Forelimb muscle (tissue), 1 donor: ENCODE measurements at places on chromosomes 1 and 21. TPM values are rescaled to one million over a fixed set of nuclear protein-coding genes. Genes with fewer than 3 reads are reported as not detected.

GRCh38 chr1:85393490-85393889 lies 71.5 kb downstream of the DDAH1 start:
- no peak for DNase-seq

GRCh38 chr1:147577033-147577773 lies 35.9 kb downstream of the BCL9 start:
- DNase-seq, result no peak

GRCh38 chr1:225735252-225736149 lies 42.1 kb upstream of the SRP9 start:
- peak; percentile 62 for DNase-seq

DNA sequence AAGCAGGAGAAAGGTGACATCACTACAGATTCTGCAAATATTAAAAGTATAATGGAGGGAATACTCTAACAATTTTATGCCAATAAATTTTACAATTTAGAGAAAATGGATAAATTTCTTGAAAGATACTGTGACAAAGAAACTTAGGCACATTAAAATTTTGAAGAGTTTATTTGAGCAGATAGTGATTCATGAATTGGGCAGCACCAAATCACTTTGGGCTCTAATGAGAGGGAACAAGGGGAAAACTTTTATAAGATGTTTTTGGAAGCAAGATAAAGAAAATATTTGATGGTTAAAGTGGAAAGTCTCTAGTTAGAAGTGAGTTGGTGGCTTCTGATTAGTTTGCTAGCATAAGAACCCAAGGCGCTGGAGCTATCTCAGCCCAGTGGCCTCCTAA lies 55.2 kb upstream of the FMN2 start:
- DNase-seq, result no peak

- no peak for DNase-seq
These were observed 962.2 kb downstream of the ADGRL2 start for GRCh38 chr1:82762829-82763532.

DNA sequence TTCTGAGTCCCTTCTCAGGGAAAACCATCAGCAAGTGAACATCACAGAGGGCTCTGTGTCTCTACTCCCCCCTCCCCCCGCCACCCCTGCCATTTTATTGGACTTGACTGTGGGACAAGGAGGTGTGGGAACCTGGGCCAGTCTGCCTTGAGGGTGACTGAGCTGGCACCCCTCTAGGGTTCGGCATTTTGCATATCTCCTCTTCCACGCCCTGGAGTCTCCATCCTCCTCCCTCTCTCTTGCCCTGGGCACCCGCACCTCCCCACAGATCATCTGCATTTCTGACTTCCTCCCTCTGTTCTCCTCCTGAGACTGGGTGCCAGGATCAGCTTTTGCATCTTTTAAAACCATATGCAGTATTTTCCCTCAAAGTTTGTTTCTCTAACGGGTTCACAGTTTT lies 107.1 kb upstream of the ERRFI1 start:
- DNase-seq, result no peak

GRCh38 chr1:116571215-116571919 lies 541 bp upstream of the CD58 start:
- DNase-seq, result no peak

DNA sequence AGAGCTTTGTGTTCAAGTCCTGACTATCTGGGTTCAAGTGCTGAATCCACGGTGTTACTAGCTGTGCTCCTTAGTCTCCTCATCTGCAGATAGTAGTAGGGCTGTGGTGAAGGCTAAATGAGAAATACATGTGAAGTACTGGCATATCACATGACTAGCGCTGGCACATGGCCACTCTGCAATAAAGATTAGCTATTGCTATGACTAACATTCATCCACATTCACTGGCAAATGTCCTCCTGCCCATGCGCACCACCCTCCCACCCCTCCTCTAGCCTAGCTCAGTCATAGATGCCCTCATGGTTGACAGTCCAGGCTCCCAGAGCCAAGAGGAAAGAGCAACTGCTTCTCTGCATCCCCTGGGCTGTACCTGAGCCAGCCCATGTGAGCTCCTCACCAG lies 8.5 kb upstream of the COL8A2 start:
- DNase-seq, result no peak

DNA sequence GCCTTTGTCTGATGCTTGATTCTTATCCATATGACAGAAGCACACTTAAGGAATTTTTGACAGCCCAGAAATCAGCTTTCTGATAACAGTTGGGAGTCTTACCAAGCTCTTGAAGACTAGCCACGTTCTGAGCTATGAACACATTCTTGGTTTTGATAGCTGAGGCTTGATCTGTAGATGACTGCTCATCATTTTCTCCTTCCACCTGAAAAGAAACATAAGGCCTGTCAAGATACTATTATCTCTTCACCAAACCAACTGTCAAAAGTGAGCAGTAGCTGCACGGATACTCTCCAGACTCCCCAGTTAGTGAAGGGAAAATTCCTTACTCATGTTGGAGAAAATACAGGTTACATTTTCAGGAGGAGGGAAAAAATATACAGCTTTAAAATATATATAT lies 12.2 kb downstream of the UBR4 start:
- no peak for DNase-seq

DNA sequence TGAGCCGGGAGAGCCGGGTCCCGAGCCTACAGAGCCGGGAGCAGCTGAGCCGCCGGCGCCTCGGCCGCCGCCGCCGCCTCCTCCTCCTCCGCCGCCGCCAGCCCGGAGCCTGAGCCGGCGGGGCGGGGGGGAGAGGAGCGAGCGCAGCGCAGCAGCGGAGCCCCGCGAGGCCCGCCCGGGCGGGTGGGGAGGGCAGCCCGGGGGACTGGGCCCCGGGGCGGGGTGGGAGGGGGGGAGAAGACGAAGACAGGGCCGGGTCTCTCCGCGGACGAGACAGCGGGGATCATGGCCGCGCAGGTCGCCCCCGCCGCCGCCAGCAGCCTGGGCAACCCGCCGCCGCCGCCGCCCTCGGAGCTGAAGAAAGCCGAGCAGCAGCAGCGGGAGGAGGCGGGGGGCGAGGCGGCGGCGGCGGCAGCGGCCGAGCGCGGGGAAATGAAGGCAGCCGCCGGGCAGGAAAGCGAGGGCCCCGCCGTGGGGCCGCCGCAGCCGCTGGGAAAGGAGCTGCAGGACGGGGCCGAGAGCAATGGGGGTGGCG lies 371 bp downstream of the ARID1A start:
- no peak for DNase-seq

DNA sequence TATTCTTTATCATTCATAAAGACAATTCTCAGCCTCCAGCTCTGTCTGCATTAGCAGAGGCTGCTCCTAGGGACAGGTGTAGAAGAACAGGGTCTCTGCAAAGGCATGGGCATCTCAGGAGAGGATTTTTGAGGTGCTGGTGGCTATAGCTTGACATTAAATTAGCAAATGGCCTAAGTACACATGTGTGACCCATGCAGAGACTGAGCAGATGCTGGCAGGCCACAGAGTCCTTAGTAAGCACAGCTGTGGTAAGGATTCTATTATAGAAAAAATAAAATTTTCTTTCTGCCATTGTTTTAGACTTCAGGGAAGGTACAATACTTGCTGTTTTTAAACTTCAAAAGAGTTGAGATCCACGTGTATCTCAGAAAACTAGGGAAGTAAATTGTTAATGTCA lies 177.5 kb upstream of the DUSP10 start:
- DNase-seq, result no peak

DNA sequence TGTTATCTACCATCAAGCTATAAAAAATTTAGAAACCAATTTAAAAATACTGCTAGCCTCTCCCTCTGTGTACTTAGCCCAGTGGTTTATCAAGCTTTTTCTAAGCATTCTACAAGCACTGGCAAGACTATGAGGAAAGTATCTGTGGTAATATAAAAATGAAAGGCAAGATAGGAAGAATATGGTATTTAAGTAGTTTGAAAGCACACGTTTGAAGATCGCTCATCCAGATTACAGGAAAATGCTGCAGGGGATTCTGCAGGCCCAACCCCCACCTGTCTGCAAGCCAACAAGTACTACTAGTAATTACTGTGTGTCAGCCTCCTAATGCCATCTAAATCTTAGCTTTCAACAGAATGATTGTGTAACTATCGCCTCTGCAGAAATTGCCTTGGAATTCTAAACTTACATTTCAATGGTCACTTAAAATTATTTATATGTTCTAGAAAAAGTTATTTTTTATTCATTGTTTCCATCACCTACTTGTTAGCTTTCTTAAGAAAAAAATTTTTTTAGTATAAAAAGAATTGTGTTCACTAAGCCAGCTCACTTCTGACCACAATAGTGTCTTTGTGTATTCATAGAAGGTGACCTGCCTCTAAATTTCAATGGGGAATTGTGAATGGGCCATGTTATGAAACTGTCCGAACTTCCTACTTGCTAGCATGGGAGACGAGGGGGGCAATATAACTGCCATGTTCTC lies 8.5 kb downstream of the ERRFI1 start:
- no peak for DNase-seq

- no peak for DNase-seq
These were observed 62.1 kb downstream of the ABL2 start for GRCh38 chr1:179167418-179167777.

GRCh38 chr1:74611887-74612286 lies 61.7 kb downstream of the ERICH3 start:
- no peak for DNase-seq

- no peak for DNase-seq
These were observed 57.1 kb upstream of the TBX15 start for GRCh38 chr1:119045096-119045746.

DNA sequence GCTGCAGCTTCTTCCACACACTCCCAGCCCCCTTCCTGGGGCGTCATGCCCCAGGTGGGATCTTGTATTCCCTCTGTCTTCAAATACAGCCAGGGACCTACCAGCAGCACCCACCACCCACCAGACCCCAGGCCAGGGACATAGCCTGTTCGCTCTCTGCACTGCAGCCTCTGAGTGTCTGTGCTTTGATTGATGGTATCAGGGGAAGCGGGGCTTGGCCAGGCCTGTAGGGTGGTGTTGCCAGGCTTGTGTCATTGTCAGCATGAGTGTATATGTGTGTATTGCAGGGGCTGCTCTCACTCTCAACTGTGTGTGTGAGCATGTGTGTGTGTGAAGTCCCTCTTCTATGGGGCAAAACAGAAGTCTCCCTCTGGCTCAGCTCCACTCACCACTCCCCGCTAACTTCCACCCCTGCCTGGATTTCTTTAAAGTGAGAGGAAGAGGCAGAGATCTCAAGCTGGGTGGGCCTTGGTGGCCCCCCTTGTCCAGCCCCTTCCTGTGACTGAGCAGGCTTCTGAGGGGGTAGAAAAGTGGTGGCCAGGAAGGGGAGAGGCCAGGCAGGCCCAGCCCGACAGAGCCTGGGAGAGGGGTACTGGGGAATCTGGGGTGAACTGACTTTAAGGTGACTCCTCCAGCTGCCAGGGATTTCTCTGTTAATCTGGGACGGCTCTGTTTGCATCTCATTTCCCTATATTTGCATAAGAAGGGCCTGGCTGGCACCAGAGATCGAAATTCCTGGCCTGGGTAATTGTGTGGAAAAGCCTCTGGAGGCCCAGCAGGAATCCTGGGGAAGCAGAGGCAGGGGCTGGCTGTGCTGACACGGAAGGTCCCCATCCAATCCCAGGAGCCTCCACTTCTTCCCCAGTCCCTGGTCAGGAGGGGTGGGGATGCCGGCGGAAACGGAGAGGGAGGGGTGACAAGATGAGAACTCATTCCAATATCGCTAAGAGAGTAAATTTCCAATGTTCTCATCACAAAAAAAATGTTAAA lies 18.6 kb upstream of the ADGRB2 start:
- no peak for DNase-seq

DNA sequence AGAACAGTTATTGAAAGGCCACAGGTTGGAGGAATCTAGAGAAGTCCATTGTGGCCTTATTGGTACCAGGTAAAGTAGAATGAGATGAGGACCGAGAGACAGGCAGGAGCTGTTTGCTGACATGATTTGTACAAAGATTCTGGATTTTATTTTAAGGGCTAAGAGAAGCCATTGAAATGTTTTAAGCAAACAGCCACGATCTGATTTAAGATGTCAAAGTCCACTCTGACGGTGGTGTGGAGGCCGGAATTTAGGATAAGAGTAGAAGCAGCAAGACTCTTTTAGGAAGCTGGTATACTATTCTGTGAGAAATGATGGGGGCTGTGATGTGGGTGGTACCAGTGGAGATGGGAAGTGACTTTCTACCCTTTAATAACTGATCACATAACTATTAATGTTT lies 418.5 kb downstream of the DPYD start:
- no peak for DNase-seq

DNA sequence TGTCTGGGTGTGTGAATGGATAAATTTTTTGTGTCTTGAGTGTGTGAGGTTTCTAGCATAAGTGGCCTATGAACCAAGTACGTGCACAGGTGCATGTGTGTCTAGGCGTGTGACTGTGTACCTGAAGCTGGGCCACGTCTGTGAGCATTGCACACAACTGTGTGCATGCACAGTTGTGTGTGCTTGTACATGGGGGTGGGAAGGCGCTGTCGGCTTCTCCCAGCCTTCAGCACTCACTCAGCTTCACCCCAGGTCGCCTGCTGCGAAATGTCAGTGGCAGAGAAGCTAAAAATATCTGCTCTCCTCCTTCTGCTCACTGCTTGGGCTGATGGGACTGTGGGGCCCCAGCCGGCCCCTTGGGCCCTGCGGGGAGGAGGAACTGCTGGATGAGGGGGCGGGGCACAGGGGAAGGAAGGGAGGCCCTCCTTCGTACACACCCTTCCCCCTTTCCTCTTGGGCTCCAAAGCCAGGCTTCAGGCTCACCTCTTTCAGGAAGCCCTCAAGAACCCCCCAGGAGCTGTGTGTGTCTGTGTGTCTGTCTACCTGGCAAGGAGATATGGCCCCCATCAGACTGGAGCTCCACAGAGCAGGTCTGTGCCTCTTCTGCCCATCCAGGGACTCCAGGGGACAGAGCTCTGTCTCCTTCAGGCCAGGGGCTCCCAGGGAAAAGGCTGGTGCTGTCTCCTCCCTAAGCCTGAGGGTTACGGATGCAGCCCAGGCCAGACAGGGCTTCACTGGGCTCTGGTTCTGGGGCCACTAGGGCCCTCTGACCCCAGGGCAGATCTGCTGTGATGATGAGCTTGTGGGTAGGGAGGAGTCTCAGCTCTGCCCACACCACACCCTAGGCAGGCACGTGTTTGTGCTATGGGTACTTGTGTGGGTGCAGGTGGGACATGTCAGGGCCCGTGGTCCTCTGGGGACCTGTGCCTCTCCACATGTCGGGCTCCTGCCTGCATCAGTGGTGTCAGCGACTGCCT lies 35.6 kb upstream of the WASF2 start:
- DNase-seq, result no peak

The SLAMF6 gene
- 0.16 TPM for polyA plus RNA-seq

The TNFSF4 gene
- polyA plus RNA-seq, result 2.2 TPM

The ZC3H12A gene
- 1.0 TPM for polyA plus RNA-seq

The MAP10 gene
- 2.2 TPM for polyA plus RNA-seq

The DPT gene
- 84.4 TPM for polyA plus RNA-seq

The MSH4 gene
- 0.33 TPM for polyA plus RNA-seq

The MAN1C1 gene
- 9.6 TPM for polyA plus RNA-seq

The CELF3 gene
- polyA plus RNA-seq, result 1.2 TPM

The GNG12 gene
- 34.5 TPM for polyA plus RNA-seq

The BOLA1 gene
- polyA plus RNA-seq, result 11.7 TPM

The GRIK3 gene
- polyA plus RNA-seq, result 0.54 TPM

The EFNA4 gene
- polyA plus RNA-seq, result 6.5 TPM

The SFT2D2 gene
- polyA plus RNA-seq, result 7.3 TPM

The NES gene
- polyA plus RNA-seq, result 945 TPM

The ZSWIM5 gene
- polyA plus RNA-seq, result 0.57 TPM

The BSND gene
- polyA plus RNA-seq, result 0.04 TPM

The JAM2 gene
- 38.1 TPM for polyA plus RNA-seq

The CELA3B gene
- polyA plus RNA-seq, result not detected

The CD247 gene
- polyA plus RNA-seq, result 1.2 TPM

The FCRL6 gene
- 0.34 TPM for polyA plus RNA-seq

The WDR64 gene
- polyA plus RNA-seq, result 0.37 TPM

The MORC3 gene
- 49.1 TPM for polyA plus RNA-seq

The SHCBP1L gene
- 0.35 TPM for polyA plus RNA-seq

The KCNAB2 gene
- polyA plus RNA-seq, result 4.1 TPM
